Stimulated activated CD8-positive, alpha-beta memory T cell treated with anti-CD3 and anti-CD28 coated beads, Interleukin-12 subunit alpha, Interleukin-12 subunit beta, amount 100 ng/mL, for 4 hours (primary cell): ENCODE measurements at places on chromosomes 3 and 15.

DNA sequence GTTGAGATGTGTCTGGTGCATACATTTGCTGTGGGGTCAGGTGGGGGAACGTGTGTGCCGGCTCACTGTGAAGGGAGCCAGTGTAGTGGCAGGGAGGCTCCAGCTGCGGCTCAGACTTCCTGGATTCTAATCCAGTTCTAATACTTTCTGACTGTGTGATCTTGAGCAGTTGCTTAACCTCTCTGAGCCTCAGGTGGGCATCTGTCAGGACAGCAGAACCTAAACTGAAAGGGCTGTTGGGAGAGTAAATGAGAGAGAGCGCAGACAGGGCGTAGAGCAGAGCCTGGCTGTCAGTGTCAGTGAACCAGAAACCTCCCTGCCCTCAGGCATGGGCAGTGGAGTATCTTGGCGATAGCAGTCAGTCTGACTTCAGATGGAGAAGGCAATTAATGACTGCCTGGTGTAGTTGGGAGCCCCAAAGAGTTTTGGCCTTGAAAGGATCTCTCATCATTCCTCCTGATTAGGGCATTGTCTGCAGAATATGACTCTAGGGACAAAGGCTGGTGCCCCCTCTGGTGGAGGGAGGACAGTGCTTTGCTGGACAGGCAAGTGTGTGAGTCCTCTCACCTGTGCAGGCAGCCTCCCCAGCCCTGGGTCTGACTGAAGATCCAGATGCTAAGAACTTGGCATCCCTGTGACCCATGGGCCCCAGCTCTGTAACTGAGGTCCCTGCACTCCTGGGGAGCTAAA, 9.6 kb downstream of the KBTBD13 start:
- no peak for DNase-seq

GRCh38 chr3:104436506-104436905, 930.2 kb upstream of the ALCAM start:
- no peak for DNase-seq

GRCh38 chr3:78809966-78810365, 957.8 kb downstream of the ROBO1 start:
- no peak for DNase-seq

GRCh38 chr3:141454906-141455602, 31.8 kb upstream of the RASA2 start:
- no peak for DNase-seq

- no peak for DNase-seq
These were observed 29.2 kb upstream of the CNTN3 start for GRCh38 chr3:74643636-74644035.

GRCh38 chr3:75863130-75863529, 77.8 kb upstream of the ZNF717 start:
- DNase-seq = no peak

- no peak for DNase-seq
These were observed 668 bp downstream of the THRB start for GRCh38 chr3:24493746-24494617.

GRCh38 chr3:170469151-170470062, 50.7 kb downstream of the CLDN11 start:
- no peak for DNase-seq

- no peak for DNase-seq
These were observed 622 bp downstream of the NAALADL2 start for GRCh38 chr3:174859756-174860155.

- no peak for DNase-seq
These were observed 27.6 kb downstream of the CNOT10 start for GRCh38 chr3:32712506-32713055.
